Left colon (tissue), 2 donors: ENCODE measurements at places on chromosomes 7 and 10.
A peak's percentile ranks its signal among the peaks of the same experiment; 100 is the strongest.

DNA sequence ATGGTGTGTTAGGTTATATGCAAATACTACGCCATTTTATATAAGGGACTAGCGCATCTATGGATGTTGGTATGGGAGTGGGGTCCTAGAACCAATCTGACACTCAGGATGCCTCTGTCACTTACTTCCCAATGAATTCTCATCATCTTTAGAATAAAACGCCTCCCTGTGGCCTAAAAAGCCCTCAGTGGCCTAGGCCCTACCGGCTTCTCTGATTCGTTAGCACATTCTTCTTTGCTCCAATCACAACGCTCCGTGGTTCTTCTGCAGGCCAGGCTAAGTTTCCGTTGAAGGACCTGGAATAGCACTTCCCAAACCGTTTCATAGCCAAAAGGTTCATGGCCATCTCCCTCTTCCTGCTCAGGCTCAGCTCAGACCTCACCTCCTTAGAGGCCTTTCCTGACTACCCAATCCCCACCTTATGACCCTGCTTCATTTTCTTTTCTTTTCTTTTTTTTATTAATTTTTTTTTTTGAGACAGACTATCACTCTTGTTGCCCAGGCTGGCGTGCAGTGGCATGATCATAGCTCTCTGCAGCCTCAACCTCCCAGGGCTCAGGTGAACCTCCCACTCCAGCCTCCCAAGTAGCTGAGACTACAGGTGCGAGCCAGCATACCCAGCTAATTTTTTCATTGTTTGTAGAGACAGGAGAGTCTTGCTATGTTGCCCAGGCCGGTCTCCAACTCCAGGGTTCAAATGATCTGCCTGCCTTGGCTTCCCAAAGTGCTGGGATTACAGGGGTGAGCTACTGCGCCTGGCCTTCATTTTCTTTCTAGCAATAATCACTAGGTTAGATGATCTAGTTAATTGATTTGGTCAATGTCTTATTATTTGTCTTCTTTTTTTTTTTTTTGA is 24.5 kb upstream of the YWHAG start:
- DNase-seq, result no peak

DNA sequence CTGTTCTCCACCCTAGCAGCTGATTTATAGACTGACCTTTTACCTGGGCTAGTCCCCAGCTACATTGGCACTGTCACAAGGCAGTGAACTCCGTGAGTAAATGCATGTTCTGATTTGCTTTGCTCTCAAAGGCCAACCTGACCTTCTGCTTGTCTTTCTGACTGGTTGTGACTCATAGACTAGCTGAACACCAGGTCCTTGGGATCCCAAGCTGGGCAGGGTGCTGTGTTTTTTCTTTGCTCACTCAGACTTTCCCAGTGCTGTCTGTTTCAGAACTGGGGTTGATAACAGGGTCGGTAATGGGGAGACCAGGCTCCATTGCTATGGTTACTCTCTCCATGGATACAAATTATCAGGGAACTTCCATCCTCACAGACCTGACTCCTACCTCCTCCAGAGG is 35.0 kb downstream of the EVX1 start:
- DNase-seq, result peak; percentile 71

- no peak for DNase-seq
Observed at GRCh38 chr7:94276795-94277194, 117.9 kb upstream of the COL1A2 start.

GRCh38 chr7:76294344-76295024 is 8.0 kb upstream of the HSPB1 start:
- peak; percentile 98 for DNase-seq

GRCh38 chr10:30827531-30828120 is 198.1 kb upstream of the LYZL2 start:
- DNase-seq, result no peak

GRCh38 chr7:87574630-87575029 is 26.1 kb downstream of the ABCB1 start:
- DNase-seq, result no peak

GRCh38 chr10:3780771-3781467 is 4.1 kb downstream of the KLF6 start:
- DNase-seq, result no peak

DNA sequence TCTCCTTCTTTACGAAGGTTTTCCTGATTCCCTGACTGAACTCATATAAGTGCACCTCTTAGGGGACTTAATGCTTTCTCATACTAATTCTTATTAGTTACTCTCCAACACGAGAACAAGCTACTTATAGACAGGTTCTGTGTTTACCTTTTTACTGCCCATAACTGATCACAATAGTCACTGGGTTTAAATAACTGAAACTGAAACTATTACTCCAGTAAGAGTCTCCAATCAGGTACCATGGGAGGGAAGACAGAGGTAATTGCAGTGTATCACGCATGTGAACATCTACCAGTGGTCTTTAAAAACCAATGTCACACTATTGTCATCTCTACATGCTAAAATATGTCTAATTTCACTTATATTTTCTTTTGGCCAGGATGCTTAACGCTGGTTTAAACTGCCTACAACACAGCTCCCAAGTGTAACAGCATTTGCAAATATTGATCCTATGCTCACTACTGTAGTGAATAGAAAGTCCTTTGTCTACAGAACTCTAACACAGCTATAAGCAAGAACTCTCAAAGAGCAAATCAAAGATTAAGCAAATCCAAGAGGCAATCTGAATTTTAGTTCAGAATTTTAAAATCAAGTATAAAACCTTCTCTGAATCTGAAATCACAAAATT is 3.6 kb downstream of the GDI2 start:
- DNase-seq, result no peak

- peak; percentile 53 for DNase-seq
Observed at GRCh38 chr7:29806995-29807841, 910 bp downstream of the WIPF3 start.

GRCh38 chr10:7258948-7259523 is 151.8 kb downstream of the SFMBT2 start:
- no peak for DNase-seq

- DNase-seq, result no peak
Observed at GRCh38 chr7:131111081-131111576, 216.5 kb upstream of the MKLN1 start.

DNA sequence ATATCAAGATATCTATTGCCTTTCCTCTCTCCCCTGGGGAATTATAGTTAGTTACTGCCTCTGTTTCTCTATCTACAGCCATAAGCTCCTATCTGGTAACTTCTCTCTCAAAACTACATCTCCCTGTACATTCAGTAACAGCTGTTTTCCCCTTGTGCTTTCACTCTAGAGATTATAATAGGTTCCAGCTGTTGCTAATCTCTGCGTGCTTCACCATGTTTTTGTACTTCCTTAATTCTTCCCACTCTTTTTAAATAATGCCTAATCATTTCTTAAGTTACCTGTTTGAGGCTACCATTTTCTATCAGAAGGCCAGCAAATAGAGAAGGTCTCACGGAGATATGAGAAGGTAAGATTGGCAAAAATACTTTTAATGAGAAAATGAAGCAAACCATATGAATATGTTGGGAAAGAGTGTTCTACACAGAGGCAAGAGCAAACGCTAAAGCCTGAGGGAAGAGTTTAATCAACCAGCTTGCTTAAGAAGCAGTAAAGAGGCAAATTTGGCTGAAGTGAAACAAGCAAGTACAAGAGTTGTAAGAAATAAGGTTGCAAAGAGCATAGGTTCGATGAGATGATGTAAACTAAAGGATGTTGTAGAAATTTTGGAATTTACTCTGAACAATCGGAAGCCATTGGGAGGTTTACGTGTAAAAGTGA is 101.9 kb upstream of the HGF start:
- DNase-seq, result no peak
